ENCODE measurements at places on chromosomes 12 and 14.

DNA sequence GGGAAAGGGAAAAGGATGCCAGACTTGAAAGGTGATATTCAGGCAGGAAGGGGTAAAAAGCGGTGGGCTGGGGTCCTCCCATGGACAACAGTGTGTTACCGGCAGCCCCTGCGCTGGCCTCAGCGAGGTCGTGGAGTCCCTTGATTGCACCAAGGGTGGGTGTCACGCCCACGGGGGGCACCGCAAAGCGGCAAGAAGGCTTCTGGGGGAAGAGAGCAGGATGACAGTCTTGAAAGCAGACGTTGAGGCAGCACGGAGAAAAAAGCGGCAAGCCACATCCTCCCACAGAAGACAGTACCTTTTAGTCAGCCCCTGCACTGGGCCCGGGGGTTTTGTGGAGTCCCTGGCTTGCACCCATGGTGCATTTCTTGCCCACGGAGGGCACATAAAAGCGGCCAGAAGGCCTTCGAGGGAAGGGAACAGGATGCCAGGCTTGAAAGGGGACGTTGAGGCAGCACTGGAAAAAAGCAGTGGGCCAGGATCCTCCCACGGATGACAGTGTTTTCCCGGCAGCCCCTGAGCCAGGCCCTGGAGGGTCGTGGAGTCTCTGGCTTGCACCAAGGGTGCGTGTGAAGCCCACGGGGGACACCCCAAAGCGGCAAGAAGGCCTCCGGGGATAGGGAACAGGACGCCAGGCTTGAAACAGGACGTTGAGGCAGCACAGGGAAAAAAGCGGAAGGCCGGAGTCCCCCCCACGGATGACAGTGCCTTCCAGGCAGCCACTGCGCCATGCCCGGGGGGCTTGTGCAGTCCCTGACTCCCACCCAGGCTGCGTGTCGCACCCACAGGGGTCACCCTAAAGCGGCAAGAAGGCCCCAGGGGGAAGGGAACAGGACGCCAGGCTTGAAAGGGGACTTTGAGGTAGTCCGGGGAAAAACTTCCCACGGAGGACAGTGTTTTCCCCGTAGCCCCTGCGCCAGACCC lies 162.2 kb upstream of the ALG10B start:
- DNase-seq = no peak

DNA sequence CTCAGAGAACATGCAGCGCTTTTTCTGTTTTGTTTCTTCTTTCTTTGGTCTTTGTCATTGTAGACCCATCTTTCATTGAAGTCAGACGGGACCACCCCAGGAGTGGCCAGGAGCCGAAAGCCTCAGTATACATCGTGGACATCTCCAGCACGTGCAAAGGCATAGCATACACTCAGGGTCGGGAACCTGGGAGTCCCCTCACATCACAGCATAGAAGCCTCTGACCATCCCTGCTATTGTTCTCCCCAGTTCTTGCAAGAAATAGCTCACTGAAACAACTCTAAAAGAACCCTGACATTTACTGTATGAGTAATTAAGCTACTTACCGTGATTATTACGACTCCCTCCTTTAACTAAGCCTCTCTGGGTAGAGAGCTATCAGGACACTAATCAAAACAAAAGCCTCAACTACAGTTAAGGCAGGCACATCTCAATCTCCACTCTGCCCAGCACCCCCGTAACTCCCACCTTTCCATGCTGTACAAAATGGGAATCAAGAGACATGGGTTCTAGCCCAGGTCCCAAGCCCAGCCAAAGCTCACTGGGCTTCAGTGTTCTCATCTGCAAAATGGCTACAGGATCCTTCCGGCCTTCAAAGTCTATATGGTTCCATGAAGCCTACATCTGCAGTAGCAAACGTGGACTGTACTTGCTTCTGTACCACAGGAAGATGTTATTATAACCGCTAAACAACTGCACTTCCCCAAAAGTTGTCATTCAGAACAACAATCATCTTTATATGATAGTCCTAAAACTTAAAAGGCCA lies 6.7 kb downstream of the CCDC88C start:
- DNase-seq = no peak

- DNase-seq = peak; percentile 12
Measured at GRCh38 chr14:33914676-33915516, 36.0 kb downstream of the EGLN3 start.

GRCh38 chr12:109989380-109989779 lies 6.8 kb downstream of the GIT2 start:
- DNase-seq = no peak

GRCh38 chr14:60217713-60218112 lies 31.3 kb upstream of the PPM1A start:
- no peak for DNase-seq

DNA sequence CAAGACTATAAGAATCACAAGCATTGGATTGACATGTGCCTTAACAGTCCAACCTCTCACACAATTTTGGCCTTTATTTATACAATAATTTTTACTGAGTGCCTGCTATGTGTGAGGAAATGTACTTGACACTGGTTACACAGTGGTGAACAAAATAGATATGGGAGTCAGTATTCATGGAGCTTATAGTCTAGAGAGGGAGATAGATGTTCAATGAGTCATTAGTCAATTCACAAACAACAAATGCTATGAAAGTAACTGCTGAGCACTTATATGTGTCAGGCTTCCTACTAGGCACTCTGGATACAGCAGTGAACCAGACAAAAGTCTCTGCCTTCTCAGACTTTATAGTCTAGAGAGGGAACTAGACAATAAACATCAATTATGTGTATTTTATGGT lies 3.7 kb downstream of the CFAP54 start:
- DNase-seq = no peak

DNA sequence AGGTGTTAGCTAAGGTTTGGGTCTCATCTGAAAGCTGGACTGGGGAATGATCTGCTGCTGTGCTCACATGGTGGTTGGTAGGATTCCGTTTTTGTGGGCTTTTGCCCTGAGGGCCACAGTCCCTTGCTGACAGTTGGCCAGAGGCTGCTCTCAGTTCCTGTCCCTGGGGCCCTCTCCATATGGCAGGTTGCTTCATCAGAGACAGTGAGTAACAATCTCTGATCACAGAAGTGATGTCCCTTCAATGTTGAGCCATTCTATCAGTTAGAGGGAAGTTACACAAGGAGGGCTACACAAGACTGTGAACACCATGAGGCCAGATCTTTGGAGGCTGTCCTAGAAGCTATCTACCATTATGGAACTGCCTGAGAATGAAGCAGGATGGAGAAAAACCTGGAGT lies 137.2 kb downstream of the AACS start:
- no peak for DNase-seq

DNA sequence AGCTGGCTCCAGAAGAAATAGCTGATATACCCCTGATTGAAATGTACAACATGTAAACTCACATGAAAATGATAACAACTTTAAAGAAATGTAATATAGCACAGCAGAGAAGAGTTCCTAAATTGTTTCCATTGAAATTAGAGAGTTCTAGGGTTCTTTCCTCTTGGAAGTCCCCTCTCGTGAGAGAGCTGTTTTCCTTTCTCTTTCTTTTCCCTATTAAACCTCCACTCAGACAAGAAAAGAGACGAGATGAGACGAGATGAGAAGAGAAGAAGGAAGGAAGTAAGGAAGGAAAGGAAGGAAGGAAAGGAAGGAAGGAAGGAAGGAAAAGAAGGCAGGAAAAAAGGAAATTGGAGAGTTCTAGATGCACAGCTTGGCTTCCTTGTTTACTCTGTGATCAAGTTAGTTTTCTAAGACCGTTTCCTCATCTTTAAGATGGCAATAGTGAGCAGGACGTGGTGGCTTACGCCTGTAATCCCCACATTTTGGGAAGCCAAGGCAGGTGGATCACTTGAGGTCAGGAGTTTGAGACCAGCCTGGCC lies 11.9 kb downstream of the DRAM1 start:
- no peak for DNase-seq

- no peak for DNase-seq
Measured at GRCh38 chr12:120668868-120669840, 17.8 kb upstream of the MLEC start.

DNA sequence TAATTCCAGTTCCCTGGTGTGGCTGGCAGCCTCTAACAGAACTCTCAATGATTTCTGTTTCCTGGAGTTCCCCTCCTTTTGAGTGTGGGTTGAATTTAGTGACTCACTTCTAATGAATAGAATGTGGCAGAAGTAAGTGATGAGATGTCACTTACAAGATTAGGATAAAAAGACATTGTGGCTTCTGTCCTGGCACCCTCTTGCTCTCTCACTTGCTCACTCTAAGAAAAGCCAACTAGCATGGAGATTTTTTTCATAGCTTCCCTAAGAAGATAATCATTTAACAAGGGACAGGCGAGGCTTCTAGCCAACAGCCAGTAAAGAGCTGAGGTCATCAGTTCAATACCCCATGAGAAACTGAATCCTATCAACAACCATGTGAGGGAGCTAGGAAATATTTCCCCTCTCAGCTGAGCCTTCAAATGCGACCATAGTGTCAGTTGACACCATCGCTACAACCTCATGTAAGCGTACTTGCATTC lies 156.7 kb downstream of the TMTC3 start:
- peak; percentile 87 for DNase-seq

DNA sequence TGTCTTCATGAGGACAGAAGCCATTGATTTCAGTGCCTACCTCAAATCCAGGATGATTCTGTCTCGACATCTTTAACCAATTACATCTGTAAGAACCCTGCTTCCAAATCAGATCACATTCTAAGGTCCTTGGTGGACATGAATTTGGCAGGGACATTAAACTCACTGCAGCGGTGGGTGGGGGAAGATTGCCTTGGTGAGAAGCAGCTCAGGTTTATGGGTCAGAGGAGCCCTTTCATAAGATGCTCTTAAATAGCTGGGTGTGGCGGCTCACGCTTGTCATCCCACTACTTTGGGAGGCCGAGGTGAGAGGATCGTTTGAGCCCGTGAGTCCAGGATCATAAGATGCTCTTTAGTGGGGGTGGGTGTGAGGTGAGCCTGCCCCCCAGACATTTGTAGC lies 42.9 kb downstream of the ELK3 start:
- no peak for DNase-seq

DNA sequence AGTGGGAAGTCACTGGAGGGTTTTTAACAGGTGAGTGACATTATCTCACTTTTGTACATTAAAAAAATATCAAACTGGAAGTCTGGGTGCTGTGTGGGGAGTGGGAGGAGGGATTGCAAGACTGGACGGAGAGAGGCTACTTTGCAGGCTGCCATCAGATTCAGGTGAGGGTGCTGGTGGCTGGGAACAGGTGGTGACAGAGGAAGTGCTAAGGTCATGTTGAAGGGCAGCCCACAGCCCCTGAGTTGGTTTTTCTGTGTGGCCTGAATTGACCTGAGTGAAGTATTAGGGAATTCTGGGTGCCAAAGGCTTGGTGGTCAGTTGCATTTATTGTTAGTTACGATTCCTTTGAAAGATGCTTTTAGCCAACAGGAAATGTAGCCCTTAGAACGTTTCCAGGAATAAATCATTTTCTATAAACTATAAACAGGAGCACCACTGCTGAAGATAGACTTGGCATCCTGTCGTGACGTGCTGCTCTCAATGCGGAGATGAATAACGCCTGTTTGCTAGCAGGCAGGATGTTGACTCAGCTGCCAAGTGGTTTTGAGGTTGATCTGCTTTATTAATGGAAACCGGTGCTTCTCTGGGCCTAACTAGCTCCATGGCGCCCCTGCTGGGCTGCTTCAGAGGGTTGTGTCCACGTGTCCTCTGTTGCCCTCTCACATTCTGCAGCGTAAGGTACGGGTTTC lies 707.5 kb upstream of the TMEM132C start:
- DNase-seq = peak; percentile 62

GRCh38 chr12:79886917-79887519 lies 47.9 kb downstream of the PPP1R12A start:
- no peak for DNase-seq

- DNase-seq = no peak
Measured at GRCh38 chr12:86950043-86950442, 693.9 kb upstream of the MGAT4C start.

DNA sequence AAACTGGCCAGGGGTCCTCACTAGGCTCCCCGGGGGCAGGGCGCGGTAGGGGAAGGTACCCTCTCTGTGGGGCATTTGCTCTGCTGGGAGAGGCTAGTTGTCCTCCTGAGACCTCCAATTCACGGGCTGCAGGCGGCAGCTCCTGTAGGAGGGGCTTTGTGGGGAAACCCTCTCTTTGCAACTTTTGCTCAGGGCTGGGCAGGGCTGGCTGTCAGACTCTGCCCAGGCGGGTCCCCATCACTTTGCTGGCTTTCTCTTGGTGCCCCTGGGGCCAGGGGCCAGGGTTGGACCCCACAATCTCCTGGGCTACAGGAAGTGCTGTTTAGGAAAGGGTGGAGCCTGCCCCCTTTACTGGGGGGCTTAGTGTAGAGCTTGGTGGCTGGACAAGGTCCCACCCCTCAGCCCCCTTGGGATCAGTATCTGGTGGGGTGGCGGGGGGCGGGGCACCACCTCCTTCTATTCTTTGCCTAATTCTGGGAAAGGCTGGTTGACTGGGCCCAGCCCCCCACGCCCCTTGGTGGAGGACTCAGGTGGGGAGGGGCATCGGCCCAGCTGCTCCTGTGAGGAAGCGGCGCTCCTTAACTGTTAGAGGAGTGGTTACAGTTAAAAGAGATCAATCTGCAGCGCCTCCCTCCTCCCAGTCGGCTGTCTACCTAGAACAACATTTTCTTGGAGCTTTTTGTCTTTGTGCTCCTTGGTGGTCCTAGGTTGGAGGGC lies 918.7 kb downstream of the AACS start:
- no peak for DNase-seq

DNA sequence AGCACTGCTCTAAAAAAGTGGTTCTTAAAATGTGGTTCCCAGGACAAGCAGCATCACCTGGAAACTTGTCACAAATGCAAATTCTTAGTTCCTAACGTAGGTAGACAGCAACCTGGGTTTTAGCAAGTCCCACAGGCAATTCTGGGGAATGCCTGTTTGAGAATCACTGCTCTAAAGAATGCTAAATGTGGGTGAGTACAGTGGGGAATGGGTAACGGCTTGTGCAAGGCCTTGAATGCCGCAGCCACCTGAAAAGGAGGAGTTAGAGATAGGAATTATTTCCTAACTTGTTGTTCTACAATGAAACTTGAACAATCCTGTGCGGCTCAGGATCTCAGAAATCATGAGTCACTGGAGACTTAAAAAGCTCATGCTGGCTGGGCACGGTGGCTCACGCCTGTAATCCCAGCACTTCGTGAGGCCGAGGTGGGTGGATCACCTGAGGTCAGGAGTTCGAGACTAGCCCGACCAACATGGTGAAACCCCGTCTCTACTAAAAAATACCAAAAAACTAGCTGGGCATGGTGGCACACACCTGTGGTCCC lies 34.9 kb downstream of the GNS start:
- DNase-seq = no peak

GRCh38 chr12:99910342-99910741 lies 74.4 kb downstream of the ANKS1B start:
- DNase-seq = no peak

- no peak for DNase-seq
Measured at GRCh38 chr12:73598626-73599025, 939.0 kb upstream of the ATXN7L3B start.

DNA sequence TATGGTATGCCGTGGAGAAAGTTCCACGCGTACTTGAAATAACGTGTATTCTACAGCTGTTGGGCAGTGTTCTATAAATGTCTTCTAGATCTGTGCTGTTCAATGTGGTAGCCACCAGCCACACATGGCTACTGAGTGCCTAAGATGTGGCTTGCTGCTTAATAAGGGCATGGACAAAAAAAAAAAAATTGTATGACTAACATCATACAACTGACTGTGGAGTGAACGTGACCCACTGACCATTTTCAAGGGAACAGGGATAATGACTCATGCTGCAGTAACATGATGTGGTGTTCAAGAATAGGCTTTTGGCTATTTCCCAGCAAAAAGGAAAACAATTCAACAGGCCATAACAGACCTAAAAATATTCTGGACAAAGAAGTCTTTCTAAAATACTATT lies 13.0 kb downstream of the ATG14 start:
- peak; percentile 31 for DNase-seq
